ENCODE measurements at places on chromosomes 5 and 9.

GRCh38 chr5:140222416-140222815 lies 47.4 kb downstream of the CYSTM1 start:
- DNase-seq = no peak

DNA sequence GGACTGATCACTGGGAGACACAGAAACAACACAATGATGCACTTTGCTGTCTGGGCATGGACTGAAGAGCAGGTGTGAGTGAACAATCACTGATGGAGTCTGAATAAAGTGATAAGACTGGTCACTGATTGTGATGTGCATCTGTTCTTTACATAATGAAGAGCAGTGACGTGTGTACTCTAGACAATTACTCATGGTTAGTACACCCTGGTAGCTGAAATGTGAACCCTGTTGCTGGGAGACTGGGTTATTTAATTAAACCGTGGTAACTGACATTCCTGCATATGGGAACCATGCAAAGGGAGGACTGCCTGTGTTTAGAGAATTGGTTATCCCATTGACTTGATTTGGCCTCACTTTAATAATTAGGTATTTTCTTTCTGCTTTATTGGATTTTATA lies 202.9 kb downstream of the NR2F1-AS1 start:
- DNase-seq = no peak

- no peak for DNase-seq
Measured at GRCh38 chr5:69468631-69469030, 24.0 kb upstream of the OCLN start.

GRCh38 chr5:96548905-96549304 lies 113.3 kb upstream of the CAST start:
- no peak for DNase-seq

- DNase-seq = peak; percentile 58
Measured at GRCh38 chr5:54719384-54720283, 202.1 kb downstream of the SNX18 start.

DNA sequence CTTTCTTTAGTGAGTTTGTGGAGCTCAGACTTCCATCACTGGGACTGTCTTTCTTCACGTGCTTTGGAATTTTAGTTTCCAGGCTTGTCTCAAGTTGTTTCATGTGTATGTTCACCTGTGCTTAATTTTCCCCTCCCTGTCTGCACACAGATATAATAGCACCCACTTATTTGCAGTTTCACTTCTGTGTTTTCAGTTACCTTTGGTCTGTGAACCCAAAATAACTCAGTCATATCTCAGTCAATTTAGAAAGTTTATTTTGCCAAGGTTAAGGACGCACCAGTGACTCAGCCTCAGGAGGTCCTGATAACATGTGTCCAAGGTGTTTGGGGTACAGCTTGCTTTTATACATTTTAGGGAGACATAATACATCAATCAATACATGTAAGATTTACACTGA lies 330.4 kb downstream of the ICE1 start:
- DNase-seq = no peak

GRCh38 chr5:169408731-169409130 lies 107.8 kb upstream of the SLIT3 start:
- no peak for DNase-seq

- DNase-seq = peak; percentile 96
Measured at GRCh38 chr9:113056191-113057106, at the start of gene ZFP37. Gene ZFP37, minus strand, starts transcription at chr9:113056724. Its CDS starts 36 bp downstream, at chr9:113056688.

DNA sequence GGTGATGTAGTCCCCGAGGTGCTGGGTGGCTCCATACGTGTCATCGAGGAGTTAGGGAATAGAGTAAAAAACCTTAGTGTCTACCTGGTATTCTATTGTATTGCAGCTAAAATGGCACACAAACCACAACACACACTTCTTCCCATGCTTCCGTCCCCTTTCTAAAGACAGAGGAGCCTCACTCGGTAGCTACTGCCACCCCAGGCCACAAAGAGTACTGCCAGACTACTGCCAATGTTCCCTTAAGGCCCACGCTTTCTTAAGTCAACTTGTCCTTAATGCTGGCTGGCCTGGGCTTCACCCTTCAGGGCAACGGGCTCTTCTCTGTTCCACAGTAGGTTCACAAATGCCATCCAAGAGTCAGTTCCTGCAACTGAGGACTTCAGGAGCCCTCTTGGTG lies 673.0 kb downstream of the ELAVL2 start:
- no peak for DNase-seq

GRCh38 chr9:130421802-130422276 lies 22.9 kb upstream of the ASS1 start:
- DNase-seq = peak; percentile 59

DNA sequence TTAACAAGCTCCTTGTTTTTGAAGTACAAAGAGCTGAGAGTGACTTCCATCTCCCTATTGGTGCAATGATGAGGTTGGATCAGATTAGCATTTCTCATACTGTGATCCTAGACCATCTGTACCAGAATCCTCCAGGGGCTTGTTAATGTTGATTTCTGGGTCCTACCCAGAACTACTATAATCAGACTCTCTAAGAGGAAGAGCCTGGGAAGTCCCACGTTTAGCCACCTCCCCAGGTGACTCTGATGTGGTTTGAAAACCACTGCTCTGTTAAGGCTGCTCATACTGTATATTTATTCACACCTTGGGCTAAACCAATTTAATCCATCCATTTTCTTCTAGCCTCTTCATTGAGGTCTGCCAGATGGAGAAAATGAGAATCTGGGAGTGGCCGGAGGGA lies 49.6 kb upstream of the SMIM32 start:
- DNase-seq = no peak

DNA sequence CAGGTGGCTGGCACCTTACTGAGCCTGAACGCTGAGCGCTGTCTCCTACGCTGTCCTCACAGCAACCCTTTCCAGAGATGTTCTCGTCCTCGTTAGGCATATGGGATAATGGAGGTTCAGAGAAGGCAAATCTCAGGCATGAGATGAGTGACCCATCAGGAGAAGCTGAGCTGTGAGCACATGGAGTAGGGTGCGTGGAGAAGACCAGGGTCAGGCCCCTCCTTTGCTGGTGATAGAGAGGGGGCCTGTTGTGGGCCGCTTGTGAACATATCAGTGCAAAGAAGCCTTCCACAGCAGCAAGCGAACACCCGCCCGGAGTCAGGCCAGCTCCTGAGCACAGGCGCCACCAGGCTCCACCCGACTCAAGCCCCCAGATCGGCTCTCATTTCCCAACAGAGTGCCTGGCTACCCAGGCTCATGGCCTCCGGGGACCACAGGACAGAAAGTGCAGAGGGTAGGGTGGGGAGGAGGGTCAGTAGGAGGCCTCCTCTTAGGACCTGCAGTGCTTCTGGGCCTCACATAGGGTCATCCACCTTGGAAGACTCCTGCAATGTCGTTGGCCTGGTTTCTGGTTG lies 15.0 kb upstream of the TIFAB start:
- DNase-seq = no peak

DNA sequence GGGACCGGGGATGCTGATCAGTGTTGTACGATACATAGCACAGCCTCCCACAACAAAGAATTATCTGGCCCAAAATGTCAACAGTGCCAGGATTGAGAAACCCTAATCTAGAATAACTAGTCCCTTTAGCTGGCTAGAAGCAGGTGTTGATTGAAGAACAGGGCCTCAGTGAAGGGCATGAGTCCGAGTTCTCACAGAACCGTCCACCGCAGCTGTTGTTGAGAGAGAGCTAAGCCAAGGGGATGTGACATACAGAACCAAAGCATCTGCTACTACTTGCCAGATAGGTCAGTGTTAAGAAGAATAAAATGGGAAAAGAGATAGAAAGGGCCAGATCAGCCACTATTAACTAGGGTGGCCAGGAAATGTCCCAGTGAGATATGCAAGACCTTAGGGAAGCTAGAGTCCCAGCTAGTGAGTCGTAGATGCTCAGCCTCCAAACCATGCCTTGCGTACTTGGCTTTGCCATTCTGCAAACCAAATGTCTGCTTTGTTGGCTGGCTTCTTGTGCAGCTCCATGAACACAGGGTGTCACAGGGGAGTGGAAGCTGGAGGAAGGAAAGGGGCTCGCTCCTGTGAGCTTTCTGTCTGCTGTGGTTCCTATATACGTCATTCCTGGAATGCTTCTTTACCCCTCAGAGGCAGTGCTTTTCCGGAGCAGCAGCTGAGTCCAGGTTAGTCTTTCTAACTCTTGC lies 68.9 kb downstream of the FBXO38 start:
- DNase-seq = no peak

- DNase-seq = no peak
Measured at GRCh38 chr9:79880626-79881025, 308.9 kb downstream of the TLE4 start.

DNA sequence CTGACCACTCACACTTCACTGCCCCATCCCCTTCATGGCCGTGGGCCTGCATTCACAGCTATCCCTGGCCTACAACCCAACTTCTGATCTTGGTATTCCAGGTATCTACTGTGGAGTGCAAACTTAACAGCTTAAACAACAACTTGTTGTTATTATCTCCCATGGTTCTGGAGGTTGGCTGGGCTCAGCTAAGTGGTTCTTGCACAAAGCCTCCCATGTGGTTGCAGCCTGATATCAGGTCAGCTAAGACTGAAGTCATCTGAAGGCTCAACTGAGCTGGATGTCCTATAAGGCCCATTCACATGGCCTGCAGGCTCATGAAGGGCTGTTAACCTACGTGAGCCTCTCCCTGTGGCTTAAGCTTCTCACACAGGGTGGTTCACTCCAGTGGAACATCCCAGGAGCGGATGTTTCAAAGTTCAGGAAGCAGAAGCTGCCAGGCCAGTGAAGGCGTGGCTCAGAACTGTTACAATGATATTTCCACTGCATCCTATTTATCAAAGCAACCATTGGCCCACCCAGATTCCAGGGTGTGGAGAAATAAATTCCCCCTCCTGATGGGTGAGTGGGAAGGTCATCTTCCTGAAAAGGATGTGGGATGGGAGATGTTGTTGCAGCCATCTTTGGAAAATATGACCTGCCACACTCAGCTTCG lies 30.0 kb upstream of the TRIO start:
- DNase-seq = no peak

GRCh38 chr5:18551716-18552115 lies 917.5 kb downstream of the TAF11L14 start:
- DNase-seq = no peak

DNA sequence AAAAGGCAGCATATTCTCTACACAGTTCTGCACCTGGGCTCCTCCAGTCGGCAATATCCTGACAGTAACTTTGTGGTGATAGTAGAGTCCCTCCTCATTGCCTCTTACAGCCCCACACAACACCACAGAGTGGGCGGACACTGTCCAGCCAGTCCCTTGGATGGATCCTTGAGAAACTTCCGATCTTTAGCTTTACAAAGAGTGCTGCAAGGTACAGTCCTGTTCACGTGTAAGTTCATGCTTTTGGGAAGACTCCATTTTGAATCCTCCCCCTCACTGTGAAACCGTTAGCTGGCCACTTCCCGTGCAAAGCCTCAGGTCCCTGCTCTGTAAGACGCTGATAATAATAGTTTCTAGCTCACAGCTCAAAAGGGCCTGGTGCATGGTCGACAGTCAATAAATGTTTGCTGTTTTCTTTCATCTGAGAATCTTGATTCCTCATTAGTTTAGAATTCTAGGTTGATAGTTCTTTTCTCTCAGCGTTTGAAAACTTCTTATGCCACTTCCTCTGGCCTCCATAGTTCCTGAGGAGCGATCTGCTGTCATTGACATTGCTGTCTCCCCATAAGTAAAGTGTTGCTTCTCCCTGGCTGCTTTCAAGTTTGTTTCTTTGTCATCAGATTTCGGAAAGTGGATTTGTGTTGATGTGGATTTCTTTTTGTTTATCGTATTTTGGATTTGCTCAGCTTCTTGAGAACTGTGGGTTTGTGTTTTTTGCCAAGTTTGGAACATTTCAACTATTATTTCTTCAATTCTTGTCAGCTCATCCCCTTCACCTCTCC lies 82.9 kb downstream of the COL23A1 start:
- no peak for DNase-seq

DNA sequence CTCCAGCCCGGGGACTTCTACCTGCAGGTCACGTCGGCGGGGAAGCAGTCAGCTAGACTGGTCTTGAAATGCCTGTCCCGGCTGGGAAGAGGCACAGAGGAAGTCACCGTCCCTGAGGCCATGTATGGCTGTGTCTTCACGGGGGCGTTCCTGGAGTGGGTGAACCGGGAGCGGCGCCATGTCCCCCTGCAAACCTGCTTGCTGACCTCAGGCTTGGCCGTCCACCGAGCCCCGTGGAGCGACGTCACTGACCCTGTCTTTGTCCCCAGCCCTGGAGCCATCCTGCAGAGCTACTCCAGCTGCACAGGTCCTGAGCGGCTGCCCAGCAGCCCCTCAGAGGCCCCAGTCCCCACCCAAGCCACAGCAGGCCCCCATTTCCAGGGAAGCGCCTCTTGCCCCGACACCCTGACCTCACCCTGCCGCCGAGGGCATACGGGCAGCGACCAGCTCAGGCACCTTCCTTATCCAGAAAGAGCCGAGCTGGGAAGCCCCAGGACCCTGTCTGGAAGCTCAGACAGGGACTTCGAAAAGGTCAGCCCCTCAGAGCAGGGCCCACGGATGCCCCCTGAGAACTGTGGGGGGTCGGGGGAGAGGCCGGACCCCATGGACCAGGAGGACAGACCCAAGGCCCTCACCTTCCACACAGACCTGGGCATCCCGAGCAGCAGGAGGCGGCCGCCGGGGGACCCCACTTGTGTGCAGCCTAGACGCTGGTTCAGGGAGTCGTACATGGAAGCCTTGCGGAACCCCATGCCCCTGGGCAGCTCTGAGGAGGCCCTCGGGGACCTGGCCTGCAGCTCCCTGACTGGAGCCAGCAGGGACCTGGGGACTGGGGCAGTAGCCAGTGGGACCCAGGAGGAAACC lies 47.8 kb downstream of the PLEKHG4B start:
- DNase-seq = no peak
